ENCODE measurements at places on chromosomes 5 and 9. TPM values are rescaled to one million over a fixed set of nuclear protein-coding genes. Genes with fewer than 3 reads are reported as not detected.

DNA sequence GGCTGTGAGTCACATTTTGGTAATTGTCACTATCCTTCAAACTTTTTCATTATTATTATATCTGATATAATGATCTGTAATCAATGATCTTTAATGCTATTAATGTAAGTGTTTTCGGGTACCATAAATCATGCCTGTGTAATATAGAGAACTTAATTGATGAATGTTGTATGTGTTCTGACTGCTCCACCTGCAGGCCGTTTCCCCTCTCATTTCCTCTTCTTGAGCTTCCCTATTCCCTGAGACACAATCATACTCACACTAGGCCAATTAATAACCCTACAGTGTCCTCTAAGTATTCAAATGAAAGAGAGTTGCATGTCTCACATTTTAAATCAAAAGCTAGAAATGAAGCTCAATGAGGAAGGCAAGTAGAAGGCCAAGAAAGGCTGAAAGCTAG is 420.9 kb upstream of the SGCD start:
- DNase-seq: no peak
- H3K27me3 ChIP-seq: peaks cover 14% of the 10 kb centered on the region
- H3K4me1 ChIP-seq: no peaks in the 10 kb centered on the region
- H3K4me3 ChIP-seq: no peak overlapping the region

FCHO2 gene
- total RNA-seq: 23.6 TPM

DNA sequence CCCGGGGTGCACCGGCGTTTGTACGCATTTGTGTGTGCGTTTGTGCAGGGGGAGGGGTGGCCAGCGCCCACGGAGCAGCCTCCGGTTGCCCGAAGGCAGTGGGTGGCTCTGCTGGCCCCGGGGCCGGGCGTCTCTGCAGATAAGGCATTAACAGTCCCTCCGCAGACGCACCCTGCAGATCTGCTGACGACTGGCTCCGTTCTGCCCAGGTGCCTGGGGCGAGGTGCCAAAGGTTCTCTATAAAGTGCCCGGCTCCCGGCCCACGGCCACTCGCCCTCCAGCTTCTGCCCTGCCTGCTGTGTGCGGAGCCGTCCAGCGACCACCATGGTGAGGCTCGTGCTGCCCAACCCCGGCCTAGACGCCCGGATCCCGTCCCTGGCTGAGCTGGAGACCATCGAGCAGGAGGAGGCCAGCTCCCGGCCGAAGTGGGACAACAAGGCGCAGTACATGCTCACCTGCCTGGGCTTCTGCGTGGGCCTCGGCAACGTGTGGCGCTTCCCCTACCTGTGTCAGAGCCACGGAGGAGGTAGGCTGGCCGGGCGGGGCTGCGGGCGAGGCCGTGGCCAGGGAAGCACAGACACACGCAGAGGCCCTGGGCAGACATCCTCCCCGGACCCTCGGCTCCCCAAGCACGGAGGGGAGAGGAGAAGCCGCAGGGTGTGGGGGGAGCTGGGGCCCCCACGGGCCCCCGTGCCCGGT is at the start of gene SLC6A19:
TSS of gene SLC6A19 (plus strand) at position 269 of the 699 bp plus-strand sequence. CDS start at position 325, 56 bp downstream.
- no peaks in the 10 kb centered on the region for H3K36me3 ChIP-seq
- H3K27ac ChIP-seq: no peak within 1 kb of the TSS
- DNase-seq: no peak
- H3K4me3 ChIP-seq: no peak within 1 kb of the TSS
- peaks cover 5% of the 10 kb centered on the region for H3K27me3 ChIP-seq
- H3K4me1 ChIP-seq: peaks cover 15% of the 10 kb centered on the region

- peaks cover 23% of the 10 kb centered on the region for H3K27me3 ChIP-seq
- H3K36me3 ChIP-seq: no peaks in the 10 kb centered on the region
Measured at GRCh38 chr5:56269216-56269927, 36.2 kb upstream of the ANKRD55 start.

DNA sequence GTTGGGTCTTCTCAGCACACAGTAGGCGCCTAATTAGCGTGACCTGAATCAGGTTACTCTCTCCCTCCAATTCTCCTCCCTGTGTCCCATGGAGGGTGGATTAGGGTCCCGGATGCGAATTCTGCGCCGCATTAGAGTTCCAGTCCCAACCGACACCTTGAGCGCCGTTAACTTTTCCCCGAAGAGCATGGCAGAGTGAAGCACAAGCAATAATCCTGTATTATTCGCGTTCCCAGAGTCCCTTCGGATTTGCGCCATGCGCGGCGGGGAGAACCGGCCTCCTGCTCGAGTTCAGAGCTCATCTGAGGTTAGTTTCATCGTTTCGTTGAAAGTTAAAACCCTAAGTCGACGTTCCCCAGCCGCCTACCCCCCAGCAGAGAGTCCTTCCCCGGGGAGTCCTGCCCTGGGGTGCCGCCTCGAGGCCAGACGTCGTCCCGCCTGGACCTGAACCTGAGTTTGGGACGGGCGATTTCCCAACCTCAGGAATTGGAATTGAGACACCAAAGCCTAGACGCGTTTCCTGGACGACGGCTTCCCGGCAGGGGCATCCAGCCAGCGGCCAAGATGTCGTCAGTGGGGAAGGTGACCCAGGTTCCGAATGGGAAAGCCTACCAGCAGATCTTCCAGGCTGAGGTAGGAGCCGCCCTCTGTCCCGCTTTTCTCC is at the start of gene CCDC180:
TSS of gene CCDC180 (plus strand) at position 160 of the 664 bp plus-strand sequence. CDS start at position 565, 405 bp downstream.
- H3K27ac ChIP-seq: no peak within 1 kb of the TSS
- H3K4me1 ChIP-seq: no peaks in the 10 kb centered on the region
- no peak for DNase-seq
- H3K4me3 ChIP-seq: no peak within 1 kb of the TSS
- no peaks in the 10 kb centered on the region for H3K27me3 ChIP-seq

DNA sequence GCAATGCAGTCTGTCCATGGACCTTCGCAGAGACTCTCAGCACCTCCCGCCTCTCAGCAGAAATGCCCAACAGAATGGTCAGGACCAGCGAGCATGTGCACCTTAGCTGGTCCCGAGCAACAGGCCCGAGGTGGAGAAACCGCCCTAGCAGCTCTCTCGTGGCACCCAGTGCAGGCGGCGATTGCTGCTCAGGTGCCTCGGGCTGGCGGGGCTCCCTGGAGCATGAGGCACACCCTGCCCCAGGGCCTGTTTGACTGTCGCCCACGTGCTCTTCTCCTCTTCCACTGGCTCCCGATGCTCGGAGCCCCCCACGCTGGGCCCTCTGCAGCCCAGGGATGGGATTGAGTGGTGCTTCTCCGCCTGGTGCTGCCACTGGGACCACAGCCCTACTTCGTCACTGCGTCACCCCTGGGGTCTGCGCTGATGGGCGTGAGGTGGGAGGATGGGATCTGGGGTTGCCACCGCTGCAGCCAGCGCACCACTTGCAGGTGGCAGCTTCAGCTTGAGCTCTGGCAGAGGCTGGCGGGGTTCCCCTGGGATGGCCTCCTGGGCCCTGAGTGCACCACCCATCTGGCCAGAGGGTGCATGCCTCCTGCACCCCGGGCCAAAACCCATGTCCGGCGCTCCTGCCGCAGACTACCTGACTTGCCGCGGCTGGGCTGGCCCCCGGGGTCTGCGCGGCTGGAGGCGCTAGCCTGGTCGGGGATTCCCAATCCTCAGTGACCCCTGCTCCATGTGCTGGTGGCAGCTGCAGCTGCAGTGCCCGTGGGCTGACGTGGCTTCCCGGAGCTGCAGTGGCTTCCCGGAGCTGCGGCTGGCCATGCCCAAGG is 244.2 kb downstream of the FOXD4L6 start:
- H3K36me3 ChIP-seq: peaks cover 20% of the 10 kb centered on the region
- no peaks in the 10 kb centered on the region for H3K27me3 ChIP-seq
- no peak for DNase-seq
- H3K4me1 ChIP-seq: no peaks in the 10 kb centered on the region
- no peak overlapping the region for H3K4me3 ChIP-seq

NRARP gene
- 24.0 TPM for total RNA-seq

DNA sequence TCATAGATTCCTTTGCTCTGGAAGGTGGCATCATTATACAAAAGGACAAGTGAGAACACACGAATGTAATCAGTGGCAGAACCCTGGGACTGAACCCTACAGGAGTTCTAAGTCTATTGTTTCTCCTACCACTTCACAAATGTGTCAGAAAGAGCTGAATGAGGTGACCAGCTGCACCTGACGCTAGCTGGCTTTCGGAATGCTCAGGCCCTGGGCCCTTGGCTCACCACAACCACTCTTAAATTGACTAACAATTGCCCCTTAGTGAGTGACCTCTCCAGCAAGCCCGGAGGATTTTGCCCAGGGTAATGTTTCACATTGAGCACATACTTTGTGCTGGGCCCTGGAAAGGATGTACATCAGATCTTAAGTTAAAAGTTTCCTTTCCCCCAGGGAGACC is 41.2 kb upstream of the ABCA1 start:
- DNase-seq: no peak
- H3K27ac ChIP-seq: no peak overlapping the region
- no peaks in the 10 kb centered on the region for H3K36me3 ChIP-seq
- H3K4me1 ChIP-seq: peaks cover 11% of the 10 kb centered on the region
- peak overlapping the region; percentile 97 for H3K4me3 ChIP-seq

DNA sequence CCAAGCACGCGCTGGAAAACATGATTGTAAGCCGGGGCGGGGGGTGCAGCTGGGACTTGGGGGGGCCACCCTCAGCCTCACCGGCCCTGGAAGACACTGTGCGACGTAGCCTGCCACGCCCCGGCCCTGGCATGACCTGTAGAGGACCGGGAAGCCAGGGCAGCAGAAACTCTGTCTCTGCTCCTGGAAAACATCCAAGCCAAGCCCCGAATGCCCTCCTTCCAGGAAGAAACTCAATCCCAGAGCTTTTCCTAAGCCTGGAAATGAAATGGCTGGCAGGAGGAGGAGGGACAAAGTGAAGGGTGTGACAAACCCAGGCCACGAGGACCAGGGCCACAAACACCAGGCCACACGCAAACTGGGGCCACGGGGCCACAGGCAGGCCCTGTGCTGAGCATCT is 55.4 kb downstream of the KCNT1 start:
- no peak overlapping the region for H3K27ac ChIP-seq
- no peak overlapping the region for H3K4me3 ChIP-seq
- no peaks in the 10 kb centered on the region for H3K36me3 ChIP-seq
- H3K4me1 ChIP-seq: no peaks in the 10 kb centered on the region
- DNase-seq: no peak

GRCh38 chr9:93397661-93398373 is 53.7 kb upstream of the FAM120A start:
- peaks cover 7% of the 10 kb centered on the region for H3K27me3 ChIP-seq
- H3K27ac ChIP-seq: no peak overlapping the region
- H3K4me3 ChIP-seq: no peak overlapping the region
- H3K36me3 ChIP-seq: no peaks in the 10 kb centered on the region
- no peak for DNase-seq
- H3K4me1 ChIP-seq: no peaks in the 10 kb centered on the region

FRMD3 gene
- total RNA-seq: 0.73 TPM

GRCh38 chr9:124490004-124490403 is 17.2 kb downstream of the NR5A1 start:
- H3K4me1 ChIP-seq: no peaks in the 10 kb centered on the region
- H3K36me3 ChIP-seq: no peaks in the 10 kb centered on the region

DNA sequence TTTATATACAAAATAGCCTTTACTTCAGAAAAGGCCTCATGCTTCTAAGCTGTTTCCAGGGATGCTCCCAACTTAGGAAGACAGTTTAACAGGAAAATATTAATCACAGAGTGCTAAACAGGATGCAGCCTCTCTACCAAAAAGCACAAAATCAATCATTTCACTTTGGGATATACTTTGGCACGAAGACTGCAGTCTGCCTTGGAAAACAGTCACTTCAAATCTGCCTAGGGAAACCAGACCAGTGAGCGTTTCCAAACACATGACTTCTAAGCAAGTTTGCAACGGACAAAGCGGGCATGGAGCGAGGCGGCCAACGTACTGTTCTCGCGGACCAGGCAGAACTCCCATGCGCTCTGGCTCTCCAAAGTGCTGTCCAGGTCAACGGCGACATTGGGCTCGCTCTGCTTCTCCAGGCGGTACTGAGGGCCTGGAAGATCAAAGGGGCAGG is 201.0 kb downstream of the MAPKAP1 start:
- H3K27me3 ChIP-seq: no peaks in the 10 kb centered on the region
- DNase-seq: no peak
- H3K4me3 ChIP-seq: no peak overlapping the region
- peaks cover 2% of the 10 kb centered on the region for H3K4me1 ChIP-seq

TMEM174 gene
- total RNA-seq: not detected

CD180 gene
- not detected for total RNA-seq

FST gene
- 2.3 TPM for total RNA-seq

FOXD4L5 gene
- 0.29 TPM for total RNA-seq

AFAP1L1 gene
- total RNA-seq: 0.69 TPM

SLC25A48 gene
- total RNA-seq: 0.34 TPM

CDC26 gene
- total RNA-seq: 36.6 TPM

PCDHGB1 gene
- 2.3 TPM for total RNA-seq

DNA sequence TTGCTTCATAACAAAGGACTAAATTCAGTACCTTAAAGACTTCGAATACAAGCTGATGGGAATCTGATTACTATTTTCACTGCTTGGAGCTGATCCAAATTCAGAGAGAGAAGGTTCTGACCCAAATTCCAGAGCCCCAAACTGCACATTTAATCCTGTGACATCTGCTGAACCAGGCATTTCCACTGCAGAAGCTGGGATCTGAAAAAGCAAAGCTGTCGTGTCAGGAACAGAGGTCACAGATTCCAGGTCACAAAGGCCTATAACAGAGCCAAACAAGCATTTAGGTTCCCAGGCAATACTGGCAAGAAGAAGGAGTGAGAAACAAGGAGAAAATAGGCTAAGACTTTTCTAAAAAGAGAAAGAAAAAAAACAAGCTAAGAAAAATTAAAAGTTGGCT is 105.3 kb downstream of the UBAP2 start:
- H3K36me3 ChIP-seq: peaks cover 44% of the 10 kb centered on the region
- H3K4me1 ChIP-seq: no peaks in the 10 kb centered on the region
- no peak overlapping the region for H3K27ac ChIP-seq
- no peaks in the 10 kb centered on the region for H3K27me3 ChIP-seq

GRCh38 chr9:82783045-82783444 is 279.9 kb downstream of the RASEF start:
- no peaks in the 10 kb centered on the region for H3K36me3 ChIP-seq
- no peaks in the 10 kb centered on the region for H3K27me3 ChIP-seq
- peaks cover 3% of the 10 kb centered on the region for H3K4me1 ChIP-seq

LCN9 gene
- total RNA-seq: 0.57 TPM

PTCD2 gene
- total RNA-seq: 13.5 TPM

- DNase-seq: no peak
- no peak overlapping the region for H3K4me3 ChIP-seq
- H3K27me3 ChIP-seq: peaks cover 9% of the 10 kb centered on the region
- H3K36me3 ChIP-seq: no peaks in the 10 kb centered on the region
Measured at GRCh38 chr5:178323541-178323865, 90.9 kb upstream of the PHYKPL start.

GRCh38 chr9:108219664-108220063 is 636.1 kb downstream of the ACTL7B start:
- H3K27ac ChIP-seq: no peak overlapping the region
- DNase-seq: no peak
- no peaks in the 10 kb centered on the region for H3K36me3 ChIP-seq
- H3K4me1 ChIP-seq: peaks cover 1% of the 10 kb centered on the region
- no peak overlapping the region for H3K4me3 ChIP-seq

NME5 gene
- 9.9 TPM for total RNA-seq

- peaks cover 11% of the 10 kb centered on the region for H3K4me1 ChIP-seq
- no peak overlapping the region for H3K27ac ChIP-seq
- H3K36me3 ChIP-seq: no peaks in the 10 kb centered on the region
- H3K4me3 ChIP-seq: no peak overlapping the region
- DNase-seq: no peak
Measured at GRCh38 chr9:38282756-38283155, 109.7 kb upstream of the ALDH1B1 start.

Data from progenitor cell of endocrine pancreas (in vitro differentiated cells).